ENCODE measurements at places on chromosomes 11 and 22.

GRCh38 chr11:9263840-9264315 lies 1.3 kb downstream of the DENND5A start:
- DNase-seq, result no peak

- DNase-seq, result peak; percentile 93
These were observed at the start of gene DEUP1 for GRCh38 chr11:93330446-93330984. Gene DEUP1 (plus strand): TSS chr11:93330742. CDS start chr11:93332260, 1,518 bp downstream.

DNA sequence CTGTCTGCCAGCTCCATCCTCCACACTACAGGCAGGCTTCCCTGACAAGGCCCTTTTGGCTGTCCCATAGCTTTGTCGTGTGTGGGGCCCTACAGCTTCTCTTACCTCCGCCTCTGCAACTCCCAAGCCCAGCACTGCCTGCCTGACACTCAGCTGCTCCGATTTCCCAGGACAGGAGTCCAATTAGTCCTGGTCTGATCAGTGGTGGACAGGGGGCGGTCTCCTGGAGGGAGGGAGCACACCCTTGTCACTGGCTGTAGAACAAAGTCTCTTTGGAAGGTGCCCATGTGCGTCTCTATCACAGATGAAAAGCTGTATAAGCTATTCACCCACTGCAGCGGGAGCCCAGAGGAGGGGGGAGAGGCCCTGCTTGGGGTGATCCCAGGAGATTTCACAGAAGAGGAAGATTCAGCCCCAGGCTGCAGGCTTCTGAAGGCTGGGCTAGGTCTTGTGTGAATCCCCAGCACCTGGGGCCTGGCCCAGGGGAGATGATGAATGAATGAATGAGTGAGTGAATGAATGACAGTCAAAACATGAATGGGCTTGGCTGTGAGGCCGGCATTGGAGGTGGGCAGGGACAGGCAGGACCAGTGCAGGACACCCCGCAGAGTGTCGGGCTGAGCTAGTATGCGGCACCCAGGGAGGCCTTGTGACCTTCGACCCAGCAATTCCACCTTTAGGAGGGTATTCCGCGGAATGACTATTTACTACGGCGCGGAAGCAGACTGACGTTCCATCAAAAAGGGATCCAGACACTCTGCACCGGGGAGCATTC lies 142.4 kb downstream of the CACNA1I start:
- no peak for DNase-seq

DNA sequence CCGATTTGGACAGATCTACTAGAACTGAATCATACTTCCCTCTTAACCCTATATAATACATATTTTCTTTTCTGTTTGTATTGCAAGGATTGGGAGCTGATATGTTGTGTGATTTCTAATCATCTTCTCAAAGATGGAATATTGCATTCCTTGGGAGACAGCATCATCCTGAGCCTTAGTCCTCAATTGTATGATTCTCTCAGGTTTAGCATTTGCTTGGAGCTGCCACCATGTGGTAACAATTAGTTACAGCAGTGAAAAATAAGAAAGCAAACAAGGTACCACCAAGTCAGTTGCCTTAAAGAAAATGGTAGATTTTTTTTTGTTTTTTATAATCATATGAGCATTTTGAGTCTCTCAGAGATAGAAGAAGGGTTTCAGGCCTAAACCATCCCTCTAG lies 11.9 kb downstream of the SNX19 start:
- no peak for DNase-seq

- peak; percentile 42 for DNase-seq
These were observed 351.4 kb downstream of the ETS1 start for GRCh38 chr11:128235958-128236357.

DNA sequence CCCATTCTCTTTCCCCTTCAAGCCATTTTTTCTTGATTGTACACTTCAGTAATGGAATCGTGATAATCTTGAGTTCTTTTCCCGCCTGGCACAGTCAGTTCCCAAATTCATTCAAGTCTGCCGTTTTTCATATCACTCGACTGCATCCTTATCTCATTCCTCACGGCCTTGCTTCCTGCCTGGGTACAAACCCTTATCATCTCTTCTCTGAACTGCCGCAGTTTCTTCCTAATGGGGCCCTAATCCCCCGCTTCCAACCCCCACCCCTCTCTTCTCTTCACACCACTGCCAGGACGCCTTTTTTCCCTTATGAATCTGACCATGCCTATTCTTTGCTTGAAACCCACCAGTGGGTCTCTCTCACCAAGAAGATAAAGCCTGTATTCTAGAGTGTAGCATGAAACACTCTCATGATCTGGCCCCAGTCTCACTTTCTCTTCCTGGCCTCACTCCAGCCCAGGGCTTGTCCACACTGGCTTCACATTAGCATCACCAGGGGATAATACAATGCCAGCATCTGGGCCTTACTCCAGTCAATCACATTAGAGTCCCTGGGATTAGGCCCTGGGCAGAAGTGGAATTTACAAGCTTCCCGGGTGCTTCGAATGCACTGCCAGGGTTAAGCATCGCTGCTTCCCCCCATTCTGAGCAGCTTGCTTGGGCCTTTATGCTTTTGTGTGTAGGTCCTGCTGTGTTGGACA lies 102.1 kb downstream of the FBXO7 start:
- no peak for DNase-seq

GRCh38 chr11:44611687-44612434 lies 46.4 kb downstream of the CD82 start:
- DNase-seq, result no peak

DNA sequence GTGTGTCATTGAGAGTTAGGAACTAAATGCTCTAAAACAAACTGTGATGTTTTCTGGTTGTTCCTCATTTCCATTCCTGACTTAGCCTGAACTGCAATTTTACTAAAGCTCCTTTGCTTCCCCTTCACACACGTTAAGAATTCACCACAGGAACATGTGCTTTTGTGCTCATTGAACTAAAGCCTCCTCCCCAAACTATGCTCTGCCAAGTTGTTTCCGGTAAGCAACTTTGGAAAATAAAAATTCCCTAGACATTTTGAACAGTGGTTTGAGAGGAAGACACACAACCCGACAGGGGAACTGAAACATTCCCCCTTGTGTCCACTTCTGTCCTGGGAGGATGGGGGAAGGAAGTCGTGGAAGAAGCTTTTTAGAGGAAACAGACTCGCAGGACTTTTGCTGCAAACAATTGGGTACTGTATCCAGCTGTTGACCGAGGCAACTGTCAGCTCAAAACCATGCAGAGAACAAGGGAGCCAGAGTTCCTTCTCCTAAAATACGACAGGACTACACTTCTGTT lies 66.9 kb downstream of the GAB2 start:
- DNase-seq, result no peak

- no peak for DNase-seq
These were observed 34.1 kb downstream of the PPME1 start for GRCh38 chr11:74205181-74205580.

DNA sequence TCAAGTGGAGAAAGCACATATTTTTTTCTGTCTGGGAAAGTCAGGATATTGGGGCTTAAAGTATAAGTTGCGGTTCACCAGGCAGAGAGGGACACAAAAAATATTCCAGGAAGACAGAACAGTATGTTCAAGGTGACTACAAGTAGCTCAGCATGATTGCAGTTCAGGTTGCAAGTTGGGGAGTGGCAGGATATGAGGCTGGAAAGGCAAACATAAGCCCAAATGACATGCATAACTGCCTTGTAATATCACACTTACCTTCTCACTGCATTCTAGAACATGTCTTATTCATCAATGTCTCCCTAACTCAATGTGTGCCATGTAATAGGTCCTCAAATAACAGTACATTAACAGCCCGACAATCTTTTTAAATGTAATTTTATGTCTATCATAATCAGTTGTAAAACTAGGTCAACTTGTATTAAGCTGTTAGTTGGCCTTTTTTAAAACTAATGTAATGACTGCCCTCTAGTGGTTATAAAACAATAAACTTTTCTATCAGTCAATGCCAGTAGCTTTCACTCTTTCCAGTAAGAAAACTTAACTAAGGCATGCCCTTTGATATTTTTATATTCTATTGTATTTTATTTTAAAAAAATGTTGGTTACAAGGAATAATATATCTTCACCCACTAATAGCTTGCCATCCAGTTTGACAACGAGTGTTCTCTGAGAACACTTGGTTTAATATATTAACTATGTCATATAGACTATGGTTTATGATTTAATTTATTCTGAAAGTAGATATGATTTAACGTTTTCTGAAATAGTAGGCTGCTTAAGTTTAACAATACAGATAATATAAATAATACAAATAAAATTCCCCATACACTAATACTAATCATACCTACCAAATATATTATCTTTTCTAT lies 39.4 kb upstream of the CFAP300 start:
- peak; percentile 88 for DNase-seq

- DNase-seq, result no peak
These were observed 248.4 kb upstream of the B3GAT1 start for GRCh38 chr11:134660416-134660815.

DNA sequence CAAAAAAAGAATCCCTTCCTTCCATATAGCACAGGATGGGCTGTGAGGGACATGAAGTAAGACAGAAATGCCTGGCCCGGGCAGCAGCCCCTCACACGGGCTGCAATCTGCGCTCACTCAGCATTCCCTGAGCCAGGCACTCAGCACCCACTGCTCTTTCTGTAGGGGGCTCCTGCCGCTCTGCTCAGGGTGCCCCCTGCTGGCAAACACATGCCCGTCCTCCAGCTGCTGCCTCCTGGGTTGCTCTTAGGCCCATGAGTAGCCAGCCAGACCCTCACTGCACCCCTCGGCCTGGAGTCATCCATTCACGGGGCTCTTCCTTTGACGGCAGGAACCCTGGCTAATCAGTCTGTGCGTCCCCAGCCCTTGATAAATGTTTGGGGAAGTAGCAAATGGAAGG lies 6.9 kb downstream of the MCAT start:
- no peak for DNase-seq

DNA sequence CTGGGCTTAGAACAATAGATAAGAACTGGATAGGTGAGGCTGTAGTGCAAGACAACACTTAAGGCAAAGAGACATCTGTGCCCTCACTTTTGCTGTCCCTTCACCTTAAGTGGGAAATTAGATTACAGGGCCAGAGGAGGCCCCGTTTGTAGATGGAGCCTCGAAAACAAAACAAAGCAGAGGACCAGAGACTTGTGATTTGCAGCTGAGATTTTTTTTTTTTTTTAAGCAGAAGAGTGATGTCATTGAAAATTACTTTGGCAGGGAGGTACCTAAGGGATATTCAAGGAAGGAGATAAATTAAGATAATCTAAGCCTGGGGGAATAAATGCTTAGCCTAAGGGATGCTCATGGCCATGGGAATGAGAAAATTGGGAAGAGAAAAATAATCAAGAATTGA lies 31.4 kb downstream of the ZC3H12C start:
- no peak for DNase-seq

- DNase-seq, result no peak
These were observed 77.4 kb upstream of the SPON1 start for GRCh38 chr11:13885083-13885482.

- no peak for DNase-seq
These were observed 117.8 kb downstream of the TEAD1 start for GRCh38 chr11:12792018-12792417.

GRCh38 chr22:37986371-37986770 lies 2.0 kb upstream of the SOX10 start:
- no peak for DNase-seq

- no peak for DNase-seq
These were observed 76.4 kb downstream of the CDKN1C start for GRCh38 chr11:2808850-2809846.

DNA sequence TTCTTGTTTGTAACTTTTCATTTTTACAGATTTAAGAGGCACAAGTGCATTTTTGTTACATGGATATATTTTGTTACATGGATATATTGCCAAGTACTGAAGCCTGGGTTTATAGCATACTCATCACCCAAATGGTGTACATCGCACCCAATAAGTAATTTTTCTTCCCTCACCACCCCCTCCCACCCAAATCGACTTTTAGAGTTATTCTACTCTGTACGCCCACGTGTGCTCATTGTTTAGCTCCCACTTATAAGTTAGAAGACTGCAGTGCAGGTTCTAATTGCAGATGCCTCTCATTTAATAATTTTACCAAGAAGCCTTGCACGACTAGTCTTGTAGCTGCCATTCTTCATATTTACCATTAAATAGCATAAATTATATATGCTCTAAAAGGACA lies 20.5 kb upstream of the VWA5A start:
- no peak for DNase-seq

DNA sequence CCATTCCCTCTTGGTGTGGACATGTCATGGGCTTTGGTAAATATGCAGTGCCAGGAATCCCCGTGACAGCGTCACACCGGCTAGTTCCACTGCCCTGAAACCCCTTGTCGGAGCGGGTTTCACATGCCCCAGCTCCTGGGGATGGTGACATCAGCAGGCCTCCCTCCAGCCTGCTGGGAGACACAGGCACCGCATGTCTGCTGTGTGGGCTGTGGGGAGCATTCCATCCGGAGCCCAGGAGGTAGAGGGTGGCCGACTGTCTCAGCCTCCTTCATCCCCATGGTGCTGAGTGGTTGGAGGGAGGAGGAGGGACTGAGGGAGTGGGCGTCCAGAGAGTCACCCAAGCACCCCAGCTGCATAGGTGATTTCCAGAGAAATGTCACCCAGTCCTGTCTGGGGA lies 1161.1 kb downstream of the BRD1 start:
- no peak for DNase-seq

DNA sequence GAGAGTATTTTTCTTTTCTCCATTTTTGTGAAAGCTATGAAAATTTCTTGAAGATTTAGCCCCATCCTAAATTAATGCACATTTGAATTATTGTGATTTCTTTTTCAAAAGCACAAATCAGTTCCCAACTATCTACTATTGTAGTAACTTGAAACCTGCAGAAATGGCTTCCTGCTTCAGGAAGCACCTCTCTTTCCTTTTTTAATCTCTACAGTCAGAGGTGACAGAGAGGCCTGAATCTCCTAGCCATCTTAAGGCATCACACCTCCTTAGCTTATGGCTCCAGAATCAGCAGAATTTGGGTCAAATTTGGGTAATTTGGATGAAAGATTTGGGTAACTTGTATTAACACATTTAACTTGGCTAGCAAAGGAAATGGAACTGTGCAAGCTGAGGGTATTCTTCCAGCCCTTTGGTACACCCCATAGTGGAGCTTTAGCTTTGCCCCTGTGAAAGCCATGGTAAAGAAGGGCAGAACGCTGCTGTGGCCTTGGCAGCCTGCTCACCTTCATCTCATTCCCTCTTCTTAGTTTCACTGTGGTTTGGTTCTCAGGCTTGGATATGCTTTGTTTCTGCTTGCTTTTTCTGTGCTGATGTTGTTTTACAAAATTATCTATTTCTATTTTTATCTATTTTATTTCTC lies 16.2 kb downstream of the TBCEL start:
- DNase-seq, result no peak

DNA sequence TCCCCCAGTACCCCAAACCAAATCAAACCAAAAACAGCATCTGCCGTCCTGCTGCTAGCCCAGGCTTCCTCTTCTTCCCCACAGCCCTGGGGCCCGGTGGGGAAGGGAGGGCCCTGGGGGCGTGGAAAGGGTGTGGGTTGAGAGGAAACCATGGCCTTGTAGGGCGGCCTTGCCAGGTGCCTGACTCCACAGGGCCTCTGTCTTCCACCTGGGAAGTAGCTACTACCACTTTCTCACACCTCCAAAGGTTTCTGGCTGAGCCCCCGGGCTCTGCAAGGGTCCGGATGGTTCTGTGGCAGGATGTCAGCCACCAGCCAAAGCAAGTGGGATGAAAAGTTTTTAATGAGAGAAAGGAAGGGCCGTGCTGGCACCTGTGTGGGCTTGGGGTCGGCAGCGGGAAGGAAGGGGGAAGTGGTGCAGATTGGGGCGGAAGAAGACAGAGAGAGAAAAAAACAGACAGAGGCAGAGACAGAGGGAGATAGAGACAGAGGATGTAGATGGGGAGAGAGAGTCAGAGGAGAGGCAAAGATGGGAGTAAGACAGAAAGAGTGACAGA lies 10.5 kb downstream of the TPST2 start:
- no peak for DNase-seq

- peak; percentile 3 for DNase-seq
These were observed 141.4 kb downstream of the NTM start for GRCh38 chr11:131511794-131512193.

All from NCI-H774 (cell line).